ENCODE measurements at places on chromosomes 1 and 21.

DNA sequence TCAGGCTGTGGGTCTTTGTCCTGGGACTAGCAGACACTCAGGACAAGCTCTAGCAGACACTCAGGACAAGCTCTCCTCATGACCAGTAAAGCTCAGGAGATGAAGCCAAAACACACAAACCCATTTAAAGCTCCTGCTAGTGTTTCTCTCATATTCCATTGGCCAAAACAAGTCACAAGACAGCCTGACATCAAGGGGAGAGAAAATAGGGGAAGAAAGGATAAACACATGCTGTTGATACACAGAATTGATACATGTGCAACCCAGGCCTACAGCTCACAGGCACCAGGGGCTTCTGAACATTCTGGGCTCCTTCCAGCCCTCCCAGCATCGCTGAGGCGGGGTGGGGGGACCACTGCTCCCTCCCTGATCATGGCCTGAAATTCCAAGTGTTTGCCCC is 35.3 kb downstream of the ATF3 start:
- no peak for DNase-seq

DNA sequence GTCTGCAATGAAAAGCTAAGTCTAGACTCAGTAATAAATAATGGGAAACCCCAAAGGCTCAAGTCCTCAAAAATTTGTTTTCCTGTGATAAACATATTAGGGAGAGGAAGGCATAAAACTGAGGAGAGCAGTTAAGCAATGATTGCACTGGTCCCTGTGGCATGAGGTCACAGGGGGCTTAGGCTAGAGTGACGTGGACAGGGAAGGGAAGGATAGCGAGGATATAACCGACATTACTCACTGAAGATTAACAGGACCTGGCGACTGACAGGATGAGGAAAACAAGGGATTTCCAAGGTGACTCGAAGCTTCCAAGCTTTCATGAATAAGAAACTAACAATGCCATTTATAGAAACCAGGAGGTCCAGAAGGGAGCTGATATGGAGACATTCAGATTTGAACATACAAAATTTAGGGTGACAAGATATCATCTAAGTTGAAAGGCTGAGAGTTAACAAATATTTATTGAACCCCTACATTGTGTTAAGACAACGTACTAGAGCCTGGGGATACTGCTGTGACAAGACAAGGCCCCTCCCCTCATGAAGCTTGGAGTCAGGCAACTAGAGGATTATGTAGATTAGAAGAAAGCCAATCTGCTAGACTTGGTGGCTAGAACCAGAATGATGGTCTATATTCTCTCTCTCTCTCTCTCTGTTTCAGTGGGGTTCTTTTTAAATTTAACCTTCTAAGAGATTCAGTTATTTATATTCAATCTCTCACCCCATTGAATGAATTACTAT is 33.2 kb upstream of the PKN2 start:
- DNase-seq: no peak

GRCh38 chr1:108130794-108131193 is 69.3 kb downstream of the SLC25A24 start:
- DNase-seq: no peak

GRCh38 chr1:147773215-147773715 is 12.9 kb upstream of the GJA5 start:
- no peak for DNase-seq

DNA sequence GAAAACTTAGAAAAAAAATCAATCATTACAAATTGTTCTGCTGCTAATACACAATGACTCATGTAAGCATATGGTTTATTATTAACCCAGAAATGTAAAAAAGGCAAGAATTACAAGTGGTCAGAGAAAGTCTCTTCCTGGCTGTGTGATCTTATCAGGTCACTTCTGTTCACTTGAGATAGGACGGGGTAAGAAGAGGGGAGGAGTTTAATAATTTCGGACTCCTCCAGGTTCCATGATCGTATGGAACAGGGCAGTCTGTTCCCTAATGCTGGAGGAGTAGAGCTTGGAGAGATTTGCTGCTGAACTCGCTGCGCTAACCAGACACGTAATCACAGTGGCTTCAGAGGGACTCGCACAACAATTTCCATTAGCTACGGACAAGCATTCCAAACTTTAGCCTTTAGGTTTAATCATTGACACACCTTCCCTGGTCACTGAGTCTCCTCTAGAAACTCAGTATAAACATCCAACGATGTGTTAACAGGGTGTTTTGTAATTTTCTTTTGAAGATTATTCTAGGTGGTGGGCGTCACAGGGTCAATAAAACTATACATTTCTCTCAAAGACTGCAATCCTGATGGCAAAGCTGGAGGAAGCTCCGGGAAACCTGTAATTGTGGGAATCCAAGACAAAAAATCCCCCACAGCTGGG is 1.3 kb downstream of the CRYZ start:
- DNase-seq: no peak

DNA sequence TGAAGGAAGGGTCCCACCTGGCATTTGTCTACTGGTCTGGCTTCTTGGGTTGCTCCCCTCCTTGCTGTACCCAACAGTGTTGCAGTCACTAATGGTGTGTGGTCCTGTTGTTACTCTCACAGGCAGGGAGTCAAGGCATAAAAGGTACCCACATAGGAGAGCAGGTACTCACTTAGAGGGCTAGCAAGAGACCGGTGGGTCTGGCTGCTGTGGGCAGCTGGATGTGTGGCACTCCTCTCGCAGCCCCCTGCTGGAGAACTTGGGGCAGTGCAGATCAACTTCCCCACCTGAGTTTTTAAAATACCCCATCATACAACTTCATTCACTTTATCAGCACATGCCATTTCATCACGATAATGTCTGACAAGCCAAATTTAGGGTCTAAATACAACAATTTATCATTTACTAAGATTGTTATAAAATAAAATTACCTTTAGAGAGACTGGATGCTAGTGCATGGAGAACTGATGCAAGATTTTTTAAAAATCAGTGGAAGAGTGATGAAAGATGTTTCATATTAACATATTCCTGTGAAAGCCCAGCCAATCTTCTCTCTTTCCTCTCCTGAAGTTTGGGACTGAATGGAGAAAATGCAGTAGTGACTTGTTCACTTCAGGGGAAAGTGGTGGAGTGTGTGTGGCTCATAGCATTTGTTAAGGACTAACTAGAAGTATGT is 42.8 kb downstream of the ACP6 start:
- DNase-seq: no peak

DNA sequence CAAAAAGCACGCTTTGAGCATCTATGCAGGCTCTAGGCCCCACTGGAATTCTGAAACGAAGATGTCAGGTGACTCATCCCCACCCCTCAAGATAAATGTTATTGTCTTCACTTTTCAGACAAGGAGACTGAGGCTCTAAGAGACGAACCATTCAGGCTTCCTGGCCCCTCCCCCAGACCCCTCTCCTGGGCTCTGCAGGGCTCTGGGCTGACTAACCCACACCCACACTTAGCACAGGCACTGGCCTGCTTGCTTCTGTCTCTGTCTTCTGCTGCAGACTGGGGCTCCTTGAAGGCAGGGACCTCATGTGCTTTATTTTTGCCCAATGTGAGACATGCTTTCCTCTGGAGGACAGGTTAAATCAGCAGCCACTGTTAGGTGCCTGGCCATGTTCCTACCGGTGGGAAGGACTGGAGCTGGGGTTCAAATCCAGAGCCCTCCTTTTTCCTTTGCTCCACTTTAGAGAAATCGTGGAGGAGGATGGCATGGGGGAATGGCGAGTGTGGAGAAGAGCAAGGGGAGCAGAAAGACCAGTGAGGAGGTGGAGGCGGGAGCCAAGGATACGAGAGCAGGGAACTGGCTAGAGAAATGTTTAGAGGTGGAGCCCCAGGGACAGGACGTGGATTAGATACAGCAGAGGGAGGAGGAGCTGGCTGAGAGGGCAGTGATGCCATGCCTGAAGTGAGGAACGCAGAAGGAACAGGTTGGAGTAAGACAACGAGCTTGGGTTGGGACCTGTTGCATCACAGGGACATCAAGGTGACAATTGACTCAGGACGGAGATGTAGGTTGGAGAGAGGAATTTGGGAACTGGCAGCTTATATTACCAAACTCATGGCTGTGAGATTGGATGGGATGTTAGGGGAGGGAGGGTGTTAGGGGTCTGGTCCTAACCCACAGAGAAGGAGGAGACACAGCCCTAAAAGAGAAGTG is 1.7 kb downstream of the TMEM125 start:
- DNase-seq: no peak

DNA sequence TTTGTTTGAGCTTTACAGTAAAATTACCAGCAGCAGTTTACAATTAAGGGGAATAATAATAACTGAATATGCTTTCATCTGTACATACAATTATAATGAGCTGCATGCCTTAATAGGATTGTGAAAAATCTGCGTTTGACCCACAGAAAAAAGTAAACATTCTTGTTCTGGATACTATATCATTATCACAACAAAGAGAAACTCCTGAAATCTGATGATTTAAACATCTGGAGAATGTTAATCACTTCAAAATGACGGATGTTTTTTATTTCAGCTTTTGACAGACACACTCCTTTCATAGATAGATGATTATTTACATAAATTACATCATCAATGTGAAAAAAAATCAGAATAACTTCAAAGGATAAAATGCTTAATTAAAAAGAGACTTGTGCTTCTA is 58.5 kb downstream of the TYW3 start:
- DNase-seq: no peak

- DNase-seq: no peak
These were observed 29.8 kb upstream of the ETV3 start for GRCh38 chr1:157168015-157168414.

- DNase-seq: no peak
These were observed 126.9 kb downstream of the MATN1 start for GRCh38 chr1:30596470-30596869.

DNA sequence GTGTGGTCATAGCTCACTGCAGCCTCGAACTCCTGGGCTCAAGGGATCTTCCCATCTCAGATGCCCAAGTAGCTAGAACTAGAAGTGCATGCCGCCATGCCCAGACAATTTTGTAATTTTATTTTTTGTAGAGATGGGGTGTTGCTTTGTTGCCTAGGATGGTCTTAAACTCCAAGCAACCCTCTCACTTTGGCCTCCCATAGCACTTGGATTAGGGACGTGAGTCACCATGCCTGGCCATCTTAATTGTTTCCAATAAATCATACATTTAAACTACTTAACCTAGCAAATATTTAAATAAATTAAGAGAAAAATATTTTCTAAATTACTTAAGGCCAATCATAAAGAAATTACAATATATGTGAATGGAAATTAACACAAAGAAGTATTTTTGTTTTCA is 35.1 kb upstream of the ADGRL4 start:
- DNase-seq: peak; percentile 33

GRCh38 chr1:223700388-223700918 is 11.9 kb upstream of the CAPN2 start:
- DNase-seq: no peak

- no peak for DNase-seq
These were observed 22.4 kb downstream of the CAPZB start for GRCh38 chr1:19462781-19463503.

- DNase-seq: no peak
These were observed 27.5 kb upstream of the GPR88 start for GRCh38 chr1:100510451-100510850.

- no peak for DNase-seq
These were observed 1678.9 kb downstream of the KCNT2 start for GRCh38 chr1:194929357-194929756.
